Muscle of arm (tissue), 14 donors: ENCODE measurements at places on chromosomes 5 and 9. TPM values are rescaled to one million over a fixed set of nuclear protein-coding genes. Genes with fewer than 3 reads are reported as not detected.

DNA sequence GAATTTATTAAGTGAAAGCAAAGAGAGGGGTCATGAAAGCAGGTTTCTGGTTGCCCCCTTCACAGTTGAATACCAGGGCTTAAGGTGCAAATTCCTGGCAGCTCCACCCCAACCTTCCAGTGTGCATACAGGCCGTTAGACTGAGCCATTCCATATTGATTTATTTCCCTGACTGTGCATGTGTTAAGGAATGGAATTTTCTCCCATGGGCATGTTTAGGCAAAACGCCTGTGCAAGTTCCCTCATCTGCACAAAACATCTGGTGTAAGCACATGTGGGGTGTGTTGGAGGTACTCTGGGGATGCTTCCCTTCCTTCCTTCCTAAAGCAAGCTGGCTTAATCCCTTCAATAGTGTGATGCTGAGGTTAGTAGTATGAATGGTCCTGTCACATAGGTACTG lies 1470.6 kb downstream of the MAT2B start:
- no peak for DNase-seq

GRCh38 chr9:132003896-132004295 lies 75.8 kb downstream of the MED27 start:
- DNase-seq, result no peak

- DNase-seq, result no peak
These were observed 111.1 kb upstream of the LMX1B start for GRCh38 chr9:126502417-126503332.

The IFNA17 gene
- polyA plus RNA-seq, result not detected

The SLC46A2 gene
- 0.26 TPM for polyA plus RNA-seq

The SGCD gene
- 101 TPM for polyA plus RNA-seq

The HNRNPAB gene
- not detected for polyA plus RNA-seq

The SLC36A2 gene
- not detected for polyA plus RNA-seq
